ENCODE measurements at places on chromosomes 7 and 10.

DNA sequence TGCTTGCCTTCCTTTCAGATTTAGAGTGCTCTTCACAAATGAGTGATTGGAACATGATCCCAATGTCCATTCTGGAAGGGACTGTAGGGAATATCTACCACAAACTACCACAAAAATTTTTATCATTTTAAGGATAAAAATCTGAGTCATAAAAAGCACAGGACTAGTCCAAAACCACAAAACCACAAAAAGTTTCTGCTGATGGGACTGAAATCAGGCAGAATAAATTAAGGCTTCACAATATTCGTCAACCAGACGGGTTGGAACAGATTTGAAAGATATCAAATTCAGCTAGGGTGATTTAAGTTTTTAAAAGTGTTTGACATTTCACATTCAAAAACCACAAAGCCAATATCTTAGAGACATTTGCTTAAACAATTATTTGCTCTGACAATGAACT lies 100.1 kb upstream of the PTN start:
- DNase-seq, result no peak

DNA sequence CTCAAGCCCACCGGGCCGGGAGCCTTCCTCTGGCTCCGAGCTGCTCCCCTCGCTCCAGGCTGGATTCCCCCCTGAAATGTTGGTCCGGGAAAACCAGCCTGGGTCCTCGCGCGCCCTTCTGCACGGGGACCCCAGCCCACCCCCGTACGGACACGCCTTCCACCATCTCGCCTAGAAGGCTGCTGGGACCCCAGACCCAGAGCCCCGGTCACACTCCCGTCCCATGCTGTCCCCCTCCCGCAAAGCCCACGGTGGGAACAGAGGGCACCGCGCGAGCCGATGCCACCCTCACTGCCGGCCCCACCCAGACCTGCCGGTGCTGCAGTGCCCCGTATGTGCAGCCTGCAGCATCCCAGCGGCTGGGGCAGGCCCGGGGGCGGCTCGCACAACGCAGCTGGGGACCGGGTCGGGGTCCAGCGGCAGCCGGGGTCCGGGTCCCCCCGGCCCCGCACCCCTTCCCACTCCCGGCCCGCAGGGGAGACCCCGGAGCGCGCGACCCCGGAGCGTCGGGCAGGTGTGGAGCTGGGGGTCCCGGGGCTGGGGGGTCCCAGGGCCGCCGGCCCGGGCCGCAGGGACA lies 871 bp downstream of the SPOCK2 start:
- peak; percentile 34 for DNase-seq

DNA sequence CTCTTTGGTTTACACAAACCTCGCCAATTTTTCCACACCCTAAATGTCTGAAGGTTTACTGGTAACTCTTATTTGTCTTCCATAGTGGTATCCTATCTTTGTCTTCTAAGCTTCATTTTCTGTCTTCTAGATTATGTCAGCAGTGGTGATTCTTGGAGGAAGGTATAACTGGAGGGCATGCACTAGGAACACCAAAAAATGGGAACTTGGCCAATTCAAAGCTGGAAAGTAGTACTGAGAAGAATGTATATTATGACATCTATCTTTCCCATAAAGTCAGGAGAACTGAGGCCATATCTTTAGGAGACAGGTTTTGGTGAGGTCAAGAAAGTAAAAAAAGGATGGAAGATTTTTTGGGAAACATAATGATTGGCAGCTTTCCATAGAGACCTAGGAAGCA lies 113.3 kb downstream of the CPEB3 start:
- no peak for DNase-seq

- no peak for DNase-seq
These were observed 71.3 kb upstream of the CYP26C1 start for GRCh38 chr10:92989250-92989649.

DNA sequence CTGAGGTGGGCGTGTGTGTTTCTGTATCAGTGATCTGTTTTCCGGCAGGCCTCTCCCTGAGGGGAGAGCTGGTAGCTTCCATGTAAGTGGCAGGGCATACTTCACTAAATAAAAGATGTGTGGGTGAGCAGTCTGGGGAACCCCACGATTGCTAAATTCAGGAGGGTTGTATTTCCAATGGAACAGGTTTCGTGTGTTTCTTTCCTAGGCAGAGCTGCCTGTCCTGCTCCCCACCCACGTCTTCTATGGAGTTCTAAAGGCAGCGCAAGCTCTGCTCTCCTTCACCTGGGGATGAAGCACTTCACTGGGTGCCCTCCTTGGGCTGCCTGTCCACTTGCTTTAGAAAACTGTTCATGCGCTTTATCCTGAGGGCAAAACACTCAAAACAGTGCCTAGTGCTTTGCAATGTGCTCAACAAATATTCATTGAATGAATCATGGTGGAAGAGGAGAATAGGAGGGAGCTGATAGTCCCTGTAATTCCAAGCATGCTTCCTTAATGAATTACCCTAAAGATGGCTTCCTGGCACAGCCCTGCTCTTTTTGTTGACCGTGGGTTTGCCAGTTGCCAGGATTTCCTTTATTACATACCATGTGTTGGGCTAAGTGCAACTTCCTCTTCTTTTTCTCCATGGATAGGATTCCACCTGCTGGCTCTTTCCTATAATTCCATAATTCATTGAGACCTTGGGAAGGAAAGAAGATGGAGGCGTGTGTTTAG lies 50.6 kb upstream of the SRPK2 start:
- no peak for DNase-seq

DNA sequence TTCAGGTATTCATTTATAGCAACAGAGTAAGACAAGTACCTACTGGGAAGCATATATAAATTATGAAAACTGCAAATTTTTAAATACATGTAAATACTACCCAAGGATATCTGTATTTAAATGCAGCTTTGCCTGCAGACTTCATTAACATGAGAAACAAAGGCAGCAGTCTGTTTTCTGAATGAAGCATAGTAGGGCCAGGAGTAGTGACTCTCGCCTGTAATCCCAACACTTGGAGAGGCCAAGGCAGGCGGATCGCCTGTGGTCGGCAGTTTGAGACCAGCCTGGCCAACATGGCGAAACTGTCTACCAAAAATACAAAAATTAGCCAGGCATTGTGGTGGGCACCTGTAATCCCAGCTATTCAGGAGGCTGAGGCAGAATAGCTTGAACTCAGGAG lies 42.5 kb upstream of the PHF14 start:
- no peak for DNase-seq

GRCh38 chr10:122251459-122252255 lies 19.4 kb upstream of the BTBD16 start:
- DNase-seq, result no peak

DNA sequence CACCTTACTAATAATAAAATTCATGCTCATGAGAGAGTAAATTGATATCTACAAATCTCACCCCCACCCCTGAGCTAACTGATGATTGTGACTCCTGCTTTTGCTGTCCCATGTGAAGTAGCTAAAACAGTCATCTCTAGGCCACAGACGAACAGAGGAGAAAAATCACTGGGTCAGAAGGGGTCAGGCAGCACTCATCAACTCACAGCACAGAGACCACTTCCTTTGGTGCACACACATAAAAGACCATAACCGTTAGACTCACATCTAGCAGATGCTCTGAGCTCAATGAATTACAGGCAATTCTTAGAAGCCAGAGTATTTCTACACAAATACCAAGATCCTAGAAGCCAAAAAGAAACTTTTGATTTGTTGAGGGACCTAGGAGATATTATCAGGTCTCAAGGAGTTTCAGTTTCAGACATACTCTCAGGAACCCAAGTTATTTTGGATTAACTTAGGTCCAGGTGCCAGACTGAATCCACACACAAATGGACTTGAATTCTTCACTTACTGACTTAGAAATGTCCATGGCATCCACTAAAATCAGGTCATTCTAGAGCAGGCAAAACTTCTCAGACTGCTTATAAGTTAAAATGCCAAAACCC lies 65.0 kb upstream of the TES start:
- DNase-seq, result no peak

DNA sequence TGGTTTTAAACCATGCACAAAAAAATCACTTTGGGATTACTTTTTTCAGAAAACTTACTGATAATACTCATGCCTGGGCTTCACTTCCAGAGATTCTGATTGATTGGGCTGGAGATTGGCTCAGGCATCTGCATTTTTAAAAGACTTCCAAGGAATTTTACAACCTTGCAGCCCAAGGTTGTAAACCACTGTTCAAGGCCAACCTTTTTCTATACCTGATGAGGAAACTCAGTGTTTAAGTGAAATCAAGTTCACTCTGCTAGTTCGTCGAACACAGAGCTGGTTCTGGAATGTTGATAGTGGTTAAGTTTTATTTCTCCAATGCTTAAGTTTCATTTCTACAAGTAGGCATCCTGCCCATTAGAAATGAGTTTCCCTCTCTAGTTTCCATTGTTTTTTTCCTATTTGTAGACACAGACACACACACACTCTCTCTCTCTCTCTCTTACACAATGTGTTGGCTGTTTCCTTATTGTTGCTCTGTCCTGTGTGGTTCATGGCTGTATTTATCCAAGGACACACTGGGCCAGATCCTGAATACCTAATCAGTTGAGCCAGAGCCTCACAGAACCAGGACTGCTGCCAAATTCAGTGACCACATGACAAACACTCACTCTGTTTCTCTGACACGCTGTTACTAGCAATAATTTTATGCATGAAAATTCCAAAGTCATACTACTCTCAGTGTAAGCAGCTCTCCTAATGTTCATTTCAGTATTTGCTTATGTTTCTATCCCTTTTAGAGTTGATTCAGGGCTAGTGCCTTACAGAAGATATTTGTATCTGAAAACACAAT lies 3.7 kb upstream of the IFIT1B start:
- DNase-seq, result no peak

DNA sequence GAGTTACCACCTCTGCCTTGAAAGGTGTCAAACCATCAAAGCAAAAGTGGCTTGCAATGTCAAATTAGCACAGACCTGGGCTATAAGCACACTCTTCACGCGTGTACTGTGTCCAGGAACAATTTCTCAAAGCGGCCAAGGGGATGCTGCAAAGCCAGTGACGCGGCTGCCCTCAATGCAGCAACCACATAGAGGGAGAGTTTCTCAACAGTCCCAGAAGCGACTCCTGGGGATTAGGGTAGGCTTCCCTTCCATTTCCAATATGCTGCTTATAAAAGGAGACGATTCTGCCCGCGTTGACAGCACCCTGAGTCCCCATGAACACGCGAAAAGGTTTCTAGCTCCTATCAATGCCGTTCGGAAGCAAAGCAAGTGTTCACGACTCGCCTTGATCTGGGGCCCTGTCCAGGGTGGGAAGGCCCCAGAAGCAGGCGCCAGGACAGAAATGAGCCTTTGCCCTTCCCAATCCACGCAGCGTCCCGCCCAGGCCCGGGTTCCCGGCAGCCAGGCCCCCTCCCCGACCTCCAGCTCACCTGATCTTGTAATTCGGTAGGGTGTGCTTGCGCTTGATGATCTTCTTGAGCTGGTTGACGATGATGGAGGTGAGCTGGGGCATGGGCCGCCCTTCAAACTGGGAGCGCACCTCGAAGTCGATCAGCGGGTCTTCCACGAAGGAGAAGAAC lies 1.3 kb downstream of the PDZD8 start:
- peak; percentile 37 for DNase-seq

DNA sequence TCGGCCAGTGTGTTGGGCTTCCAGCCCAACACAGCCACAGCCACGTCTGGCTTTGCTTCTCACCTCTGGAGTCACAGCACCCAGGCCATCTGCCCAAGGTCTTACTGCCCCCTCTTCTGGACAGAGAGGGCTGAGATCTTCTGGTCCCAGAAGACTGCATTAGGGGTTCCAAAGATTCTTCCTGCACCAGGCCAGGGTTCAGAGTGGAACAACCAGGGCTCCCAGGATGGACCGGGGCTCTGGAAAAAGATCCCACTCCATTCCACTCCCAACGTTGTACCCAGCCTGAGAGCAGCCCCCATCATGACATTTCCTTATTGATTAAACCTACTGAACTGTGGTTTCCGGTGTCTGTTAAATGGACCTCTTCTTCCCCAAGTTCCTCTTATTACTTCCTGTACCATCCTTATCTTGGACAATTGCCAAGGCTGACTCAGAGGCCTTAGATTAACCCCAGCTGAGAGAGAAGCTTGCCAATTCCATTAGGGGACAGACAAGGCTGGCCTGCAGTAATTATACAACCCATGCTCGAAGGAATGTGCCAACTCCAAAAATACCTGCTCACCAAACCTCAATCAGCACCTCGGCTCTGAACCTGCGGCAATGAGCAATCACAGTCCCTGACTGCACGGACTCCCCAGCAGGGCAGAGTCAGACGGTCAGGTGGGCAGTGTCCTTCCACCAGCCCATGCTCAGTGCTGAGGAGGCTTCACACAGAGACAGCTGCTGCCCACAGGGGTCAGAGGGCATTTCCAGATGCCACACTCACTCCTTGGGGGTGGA lies 47.9 kb upstream of the NPFFR1 start:
- DNase-seq, result peak; percentile 93

- no peak for DNase-seq
These were observed 41.2 kb downstream of the PDZD8 start for GRCh38 chr10:117334066-117334465.

GRCh38 chr7:44769776-44770294 lies 21.2 kb downstream of the ZMIZ2 start:
- DNase-seq, result no peak

GRCh38 chr10:84188815-84189214 lies 5.5 kb upstream of the CDHR1 start:
- DNase-seq, result no peak

GRCh38 chr10:71260622-71261325 lies 48.4 kb downstream of the UNC5B start:
- DNase-seq, result no peak

- no peak for DNase-seq
These were observed 487.6 kb downstream of the GLRX3 start for GRCh38 chr10:130623680-130624267.

DNA sequence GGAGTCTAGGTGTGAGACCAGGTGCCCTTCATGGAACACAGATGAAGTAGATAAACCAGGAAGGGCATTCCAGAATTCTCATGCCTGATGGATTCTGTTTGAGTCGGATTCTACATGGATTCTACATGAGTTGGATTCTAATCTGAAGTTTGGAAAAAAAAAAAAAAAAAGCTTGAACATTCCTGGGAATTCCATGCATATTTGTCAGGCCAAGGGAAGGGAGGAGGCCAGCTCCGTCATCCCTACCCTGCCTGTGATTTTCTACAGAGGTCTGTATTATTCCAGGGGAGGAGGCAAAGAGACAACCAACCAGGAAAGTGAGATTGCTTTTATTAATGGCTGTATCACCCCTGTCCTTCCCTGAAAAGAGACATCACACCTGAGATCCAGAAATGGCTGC lies 27.8 kb upstream of the EBLN1 start:
- DNase-seq, result no peak

DNA sequence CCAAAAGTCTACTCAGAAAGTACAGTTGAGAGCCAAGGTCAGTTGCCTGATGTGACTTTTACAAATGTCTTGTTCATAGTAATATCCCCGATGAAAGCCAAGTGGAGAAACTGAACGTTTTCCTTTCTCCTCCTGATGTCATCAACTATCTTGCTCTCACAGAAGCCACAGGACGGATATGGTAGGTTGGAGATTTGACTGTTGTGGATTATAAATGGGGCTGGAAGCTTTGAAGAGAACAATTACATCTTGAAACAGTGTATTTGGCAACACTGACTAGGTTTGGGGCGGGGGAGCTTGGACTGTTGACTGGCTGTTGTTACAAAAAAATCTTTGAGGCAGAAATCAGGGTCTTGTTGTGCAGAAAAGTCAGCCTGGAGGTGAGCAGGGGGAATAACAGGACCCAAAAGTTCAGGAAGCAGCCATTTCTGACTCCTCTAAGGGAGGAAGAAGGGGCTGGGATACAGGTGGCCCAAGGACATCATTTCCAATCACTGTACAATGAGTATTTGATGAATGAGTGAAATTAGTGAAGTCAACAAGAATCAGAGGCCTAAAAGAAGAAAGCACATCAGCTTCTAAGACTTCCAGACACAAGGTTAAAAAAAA lies 24.3 kb downstream of the PLEKHS1 start:
- DNase-seq, result no peak

- no peak for DNase-seq
These were observed 21.1 kb downstream of the ZNF775 start for GRCh38 chr7:150400008-150400787.
